ENCODE measurements at places on chromosomes 11 and 22.

DNA sequence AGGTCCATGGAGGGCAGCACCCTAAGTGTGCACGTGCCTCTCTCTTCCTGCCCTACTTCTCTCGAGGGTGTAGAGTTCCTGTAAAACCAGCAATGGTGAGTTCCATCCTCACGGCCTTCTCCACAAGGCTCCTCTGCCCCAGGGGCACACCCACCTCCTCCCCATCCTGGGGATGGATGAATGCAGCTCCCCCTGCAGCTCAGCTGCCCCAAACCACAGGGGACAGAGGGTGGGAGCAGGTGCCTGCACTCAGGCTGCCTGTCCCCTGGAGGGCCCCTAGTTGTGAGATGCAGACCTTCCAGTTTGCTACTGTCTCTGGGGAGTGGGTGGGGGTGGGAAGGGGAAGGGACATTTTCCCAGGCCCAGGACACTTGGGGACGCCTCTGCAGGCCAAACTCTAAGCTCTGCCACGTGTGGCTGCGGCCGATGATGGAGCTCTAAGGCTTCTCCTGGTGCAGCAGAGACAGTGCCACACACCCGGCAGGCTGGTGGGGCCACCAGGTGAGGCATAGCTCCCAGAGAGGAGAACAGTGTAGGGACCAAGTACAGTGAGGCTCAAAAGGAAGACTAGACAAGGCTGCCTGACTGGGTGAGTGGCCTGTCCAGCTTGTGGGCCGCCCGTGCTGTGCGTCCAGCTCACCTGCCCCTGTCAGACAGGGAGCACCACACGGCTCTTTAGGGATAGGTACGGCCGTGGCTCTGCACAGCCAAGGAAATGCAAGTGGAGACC lies 540.9 kb downstream of the TBC1D22A start:
- no peak for DNase-seq

- no peak for DNase-seq
Observed at GRCh38 chr11:34327804-34328631, 29.8 kb downstream of the ABTB2 start.

GRCh38 chr11:87176044-87176443 lies 138.3 kb downstream of the TMEM135 start:
- DNase-seq, result no peak

DNA sequence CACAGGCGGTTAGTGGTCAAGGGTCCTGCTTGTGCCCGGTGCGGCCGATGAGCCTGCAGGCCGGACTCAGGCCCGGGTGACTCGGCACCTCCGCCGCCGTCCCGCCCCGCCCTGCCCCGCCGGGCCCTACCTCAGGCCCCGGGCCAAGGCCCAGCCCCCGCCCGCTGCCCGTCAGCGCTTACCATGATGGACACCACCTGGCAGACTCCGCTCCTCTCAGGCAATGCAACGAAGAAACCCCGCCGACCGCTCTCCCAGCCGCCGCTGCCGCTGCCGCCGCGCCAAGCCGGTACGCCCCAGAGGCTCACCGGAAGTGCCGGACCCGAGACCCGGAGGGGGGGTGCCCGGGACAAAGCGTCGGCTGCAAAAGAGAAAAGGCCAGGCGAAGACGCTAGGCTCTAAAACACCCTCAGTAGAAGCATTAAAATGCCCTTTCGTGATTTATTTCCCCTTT lies at the start of gene UFD1:
TSS of gene UFD1 (minus strand) at position 293 of the 454 bp plus-strand sequence. CDS start at position 185, 108 bp downstream.
- peak; percentile 80 for DNase-seq

GRCh38 chr11:47991894-47992293 lies 11.5 kb downstream of the PTPRJ start:
- no peak for DNase-seq

- DNase-seq, result peak; percentile 28
Observed at GRCh38 chr22:37269936-37270678, 12.2 kb upstream of the CYTH4 start.

- no peak for DNase-seq
Observed at GRCh38 chr11:6377902-6378639, 12.2 kb upstream of the SMPD1 start.

GRCh38 chr22:21736084-21736642 lies 569 bp upstream of the YPEL1 start:
- DNase-seq, result no peak

GRCh38 chr11:85751724-85752123 lies 59.2 kb downstream of the SYTL2 start:
- no peak for DNase-seq

DNA sequence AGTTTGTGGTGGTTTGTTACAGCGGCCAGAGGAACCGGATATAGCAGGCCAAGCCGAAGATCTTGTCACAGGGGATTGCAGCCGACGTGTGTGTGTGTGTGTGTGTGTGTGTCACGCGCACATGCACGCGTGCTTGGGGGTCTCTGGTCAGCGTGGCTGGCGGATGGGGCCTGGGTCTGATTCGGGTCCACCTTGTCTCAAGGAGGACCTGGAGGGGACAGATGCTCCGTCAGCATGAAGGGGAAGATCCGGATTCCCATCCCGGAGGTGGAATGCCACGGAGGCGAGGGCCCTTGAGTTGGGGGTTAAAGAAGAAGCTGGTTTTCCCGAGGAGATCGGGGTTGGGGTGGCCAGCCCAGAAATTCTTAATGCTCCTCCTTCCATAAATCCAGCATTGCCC lies 1237.8 kb downstream of the BRD1 start:
- no peak for DNase-seq

DNA sequence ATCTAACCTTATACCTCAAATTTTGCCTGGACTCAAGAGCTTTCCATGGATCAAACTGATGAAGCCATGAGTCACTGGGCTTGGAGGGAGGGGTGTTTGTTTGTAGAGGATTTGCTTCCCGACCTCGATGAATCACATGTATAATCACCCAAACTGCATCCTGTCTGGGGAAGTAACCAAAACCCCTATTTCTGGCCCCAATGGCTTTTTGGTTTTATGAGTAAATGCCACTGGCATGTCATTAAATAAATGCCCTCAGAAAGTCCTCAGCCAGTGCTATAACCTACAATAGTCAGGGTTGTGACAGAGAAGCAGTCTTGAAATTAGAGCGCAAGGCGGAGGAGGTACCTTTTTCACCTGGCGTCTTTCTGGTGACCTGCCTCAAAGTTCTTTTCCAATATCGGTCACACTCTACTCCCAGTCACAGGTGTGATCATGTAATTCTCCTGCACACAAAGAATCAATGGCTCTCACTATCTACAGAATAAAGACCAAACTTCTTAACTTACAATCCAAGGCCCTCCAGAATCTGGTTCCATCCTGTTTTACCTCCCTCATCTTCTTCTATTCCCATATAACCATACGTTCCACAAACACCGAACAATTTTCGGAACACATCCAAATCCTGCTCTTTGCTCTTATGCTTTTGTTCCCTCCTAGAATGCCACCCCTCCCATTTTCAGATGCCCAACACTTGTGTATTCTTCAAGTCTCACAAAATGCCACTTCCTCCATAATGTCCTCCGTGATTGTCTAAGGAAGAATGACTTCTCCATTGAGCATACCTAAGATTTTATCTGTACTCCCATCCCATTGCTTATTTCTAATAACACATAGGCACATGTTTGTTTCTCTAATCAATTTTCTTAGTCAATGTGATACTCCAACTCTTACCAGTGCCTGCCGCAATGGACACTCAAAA lies 81.3 kb upstream of the BLID start:
- no peak for DNase-seq

DNA sequence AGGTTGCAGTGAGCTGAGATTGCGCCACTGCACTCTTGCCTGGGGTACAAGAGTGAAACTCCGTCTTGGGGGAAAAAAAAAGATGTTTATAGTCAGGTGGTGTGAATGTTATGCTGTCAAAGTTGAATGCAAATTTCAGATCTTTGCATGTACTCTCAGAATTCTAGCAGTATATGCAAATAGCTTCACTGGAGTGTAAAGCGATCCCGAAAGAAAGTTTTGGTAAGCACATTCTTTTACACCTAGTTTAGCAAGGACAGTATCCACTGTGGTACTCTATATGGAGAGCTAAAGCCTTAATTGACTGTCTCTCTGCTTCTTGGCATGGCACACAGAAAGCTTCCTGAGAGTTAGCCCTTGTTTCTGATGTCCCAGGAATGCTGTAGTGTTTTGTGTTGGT lies 4.0 kb downstream of the JAM3 start:
- DNase-seq, result no peak

DNA sequence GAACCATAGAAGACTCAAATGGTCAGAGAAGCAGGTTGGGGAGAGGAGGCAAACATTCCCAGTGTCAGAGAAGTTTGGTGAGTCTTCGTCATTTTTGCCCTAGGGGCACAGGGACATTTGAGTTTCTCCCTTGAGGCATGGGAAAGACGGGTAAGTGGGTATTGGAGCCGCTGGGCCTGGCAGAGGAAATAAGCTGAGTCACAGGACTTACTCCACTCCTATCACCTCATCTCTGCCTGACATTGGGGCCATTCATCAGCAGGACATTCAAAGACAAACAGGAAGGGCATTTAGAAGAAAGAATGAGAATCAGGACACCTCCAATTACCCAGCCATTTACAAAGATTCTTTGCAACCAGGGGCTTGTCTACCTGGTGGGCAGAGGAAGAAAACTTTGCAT lies 100.7 kb upstream of the SEZ6L start:
- DNase-seq, result no peak

DNA sequence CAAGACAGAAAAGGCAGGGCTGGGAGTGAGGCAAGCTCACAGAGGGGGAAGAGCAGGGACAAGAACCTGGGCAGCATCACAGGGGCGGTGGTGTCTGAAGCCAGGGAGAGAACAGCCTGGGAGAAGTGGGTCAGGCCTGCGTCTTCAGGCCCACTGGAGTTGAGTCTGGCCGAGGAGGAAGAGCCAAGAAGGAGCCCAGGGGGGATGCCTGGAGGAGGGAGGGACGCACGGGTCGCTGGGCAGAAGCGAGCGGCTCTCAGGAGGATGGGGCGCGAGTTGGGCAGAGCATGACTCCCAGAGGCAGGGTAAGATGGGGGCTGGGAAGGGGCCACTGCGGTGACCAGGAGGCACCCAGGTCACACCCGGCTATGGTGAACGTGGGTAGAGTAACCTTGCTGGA lies 18.5 kb downstream of the LRFN4 start:
- DNase-seq, result no peak

DNA sequence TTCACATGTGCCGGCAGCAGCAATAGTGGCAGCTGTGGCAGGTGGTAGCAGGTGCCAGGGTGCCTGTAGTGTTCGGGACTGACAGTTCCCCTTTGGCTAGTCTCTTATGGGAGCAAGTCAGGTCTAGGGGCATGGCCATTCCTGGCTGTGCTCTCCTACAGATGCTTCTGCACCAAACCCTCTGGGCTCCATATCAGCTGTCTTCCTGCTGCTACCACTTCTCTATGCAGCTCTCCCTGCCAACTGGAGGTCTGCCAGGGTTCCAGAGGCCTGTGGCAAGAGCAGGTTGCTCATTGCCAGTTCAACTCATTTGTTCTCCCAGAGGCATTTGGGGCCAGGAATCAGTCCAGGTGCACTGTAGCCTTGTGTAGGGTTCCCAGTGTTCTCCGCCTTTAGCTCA lies 473.7 kb downstream of the JRKL start:
- DNase-seq, result no peak

DNA sequence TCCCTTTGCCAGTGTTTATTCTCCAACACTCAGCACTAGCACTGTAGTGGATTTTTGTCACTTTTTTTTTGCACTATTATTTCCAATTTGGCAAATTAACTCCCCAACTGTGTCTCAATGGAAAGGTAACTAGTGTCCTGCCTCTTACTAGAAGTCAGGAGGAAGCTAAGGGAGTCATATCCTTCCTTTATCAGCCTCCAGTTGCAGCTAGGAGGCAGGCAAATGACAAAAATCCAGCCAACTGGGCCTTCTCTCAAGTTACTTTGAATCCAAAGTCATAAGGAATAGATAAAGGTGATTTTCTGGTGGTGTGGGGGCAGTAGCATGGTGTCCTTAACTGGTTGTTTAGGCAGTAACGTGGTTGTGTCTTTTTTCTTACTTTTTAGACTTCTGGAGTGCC lies 15.6 kb upstream of the P4HA3 start:
- DNase-seq, result no peak

DNA sequence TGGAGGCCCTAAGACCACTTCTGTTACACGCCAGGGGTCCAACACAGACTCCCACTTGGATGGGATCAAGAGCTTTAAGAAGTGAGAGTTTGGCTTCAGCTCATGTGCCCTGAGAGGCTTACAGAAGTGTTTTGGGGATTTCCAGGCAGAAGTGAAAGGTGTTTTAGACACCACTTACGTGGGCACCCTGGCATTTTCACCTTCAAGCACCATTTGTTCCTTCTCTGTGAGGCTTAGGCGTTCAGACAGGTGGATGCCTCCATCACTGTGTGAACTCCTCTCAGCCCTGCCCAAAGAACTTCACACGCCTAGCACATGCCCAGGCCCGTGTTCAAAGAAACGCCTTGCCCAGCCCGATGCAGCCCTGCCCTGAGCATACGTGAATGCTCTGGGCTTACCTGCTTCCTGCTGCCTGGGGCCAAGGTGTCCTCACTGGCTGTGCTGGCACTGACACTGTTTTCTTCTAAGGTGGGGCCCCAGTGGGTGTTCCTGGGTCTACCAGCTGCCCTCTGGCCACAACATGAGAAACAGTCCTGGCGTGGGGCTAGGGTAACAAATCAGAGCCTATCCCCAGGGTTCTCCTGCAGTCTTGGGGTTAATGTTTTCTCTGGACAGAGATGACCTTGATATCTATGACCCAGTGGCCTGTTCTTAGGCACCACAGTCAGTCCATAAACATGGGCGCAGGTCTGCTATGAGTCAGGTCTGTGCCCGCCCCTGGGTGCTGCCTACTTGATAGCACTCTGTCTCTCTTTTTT lies 34.0 kb downstream of the AMPD3 start:
- DNase-seq, result no peak

GRCh38 chr22:25697181-25697664 lies 44.8 kb upstream of the MYO18B start:
- DNase-seq, result no peak

DNA sequence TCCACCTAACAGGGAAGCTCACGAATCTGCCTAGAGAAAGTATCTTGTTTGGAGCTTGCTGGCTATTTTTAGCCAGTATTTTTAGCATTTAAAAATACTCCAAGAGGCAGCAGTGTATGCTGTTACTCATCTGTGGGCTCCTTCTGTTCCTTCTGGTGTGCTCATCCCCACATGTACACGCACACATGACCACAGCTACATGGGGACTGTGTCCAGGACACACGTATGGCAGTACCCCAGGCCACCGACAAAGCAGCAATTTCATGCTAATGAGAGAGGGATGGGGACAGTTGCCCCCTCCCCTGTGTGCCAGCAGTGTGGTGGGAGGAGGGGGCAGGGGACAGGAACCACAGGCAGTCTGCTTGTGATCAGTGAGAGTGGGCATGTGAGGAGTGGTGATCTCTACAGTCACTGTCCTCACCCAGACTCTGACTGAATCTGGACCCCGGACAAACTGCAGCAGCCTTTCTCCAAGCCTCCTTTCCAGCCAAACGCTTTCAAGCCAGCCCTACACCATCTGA lies 16.4 kb downstream of the USP2 start:
- no peak for DNase-seq

DNA sequence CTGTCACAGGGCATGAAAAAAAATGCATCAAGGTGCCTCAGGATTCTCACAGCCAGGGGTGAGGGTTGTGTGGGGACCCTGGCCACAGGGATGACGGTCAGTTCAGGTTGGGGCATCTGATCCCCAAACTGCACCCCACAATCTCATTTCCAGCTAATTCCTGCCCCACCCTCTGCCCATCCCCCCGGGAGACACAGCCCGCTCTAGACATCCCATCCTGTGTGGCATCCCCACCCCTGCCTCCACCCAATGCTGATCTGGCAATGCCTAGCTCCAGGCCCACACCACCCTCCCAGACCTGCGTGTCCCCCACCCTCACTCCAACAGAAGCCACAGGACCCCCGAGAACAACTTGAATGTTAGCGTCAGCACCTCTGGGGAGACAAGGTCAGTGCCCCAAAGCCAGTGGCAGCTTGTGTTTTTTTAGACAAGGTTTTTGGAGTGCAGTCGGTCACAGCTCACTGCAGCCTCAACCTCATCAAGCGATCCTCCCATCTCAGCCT lies 25.3 kb downstream of the TSPAN4 start:
- DNase-seq, result no peak

- no peak for DNase-seq
Observed at GRCh38 chr22:39092111-39092862, 4.8 kb upstream of the APOBEC3H start.

Data from central memory CD4-positive, alpha-beta T cell (primary cell).